ENCODE measurements at places on chromosomes 12 and 14. TPM values are rescaled to one million over a fixed set of nuclear protein-coding genes. Genes with fewer than 3 reads are reported as not detected.

Gene CLEC12A
- not detected for polyA plus RNA-seq

Gene CCDC38
- polyA plus RNA-seq: not detected

Gene MIP
- not detected for polyA plus RNA-seq

Gene TPH2
- 0.04 TPM for polyA plus RNA-seq

Gene LYZ
- not detected for polyA plus RNA-seq

DNA sequence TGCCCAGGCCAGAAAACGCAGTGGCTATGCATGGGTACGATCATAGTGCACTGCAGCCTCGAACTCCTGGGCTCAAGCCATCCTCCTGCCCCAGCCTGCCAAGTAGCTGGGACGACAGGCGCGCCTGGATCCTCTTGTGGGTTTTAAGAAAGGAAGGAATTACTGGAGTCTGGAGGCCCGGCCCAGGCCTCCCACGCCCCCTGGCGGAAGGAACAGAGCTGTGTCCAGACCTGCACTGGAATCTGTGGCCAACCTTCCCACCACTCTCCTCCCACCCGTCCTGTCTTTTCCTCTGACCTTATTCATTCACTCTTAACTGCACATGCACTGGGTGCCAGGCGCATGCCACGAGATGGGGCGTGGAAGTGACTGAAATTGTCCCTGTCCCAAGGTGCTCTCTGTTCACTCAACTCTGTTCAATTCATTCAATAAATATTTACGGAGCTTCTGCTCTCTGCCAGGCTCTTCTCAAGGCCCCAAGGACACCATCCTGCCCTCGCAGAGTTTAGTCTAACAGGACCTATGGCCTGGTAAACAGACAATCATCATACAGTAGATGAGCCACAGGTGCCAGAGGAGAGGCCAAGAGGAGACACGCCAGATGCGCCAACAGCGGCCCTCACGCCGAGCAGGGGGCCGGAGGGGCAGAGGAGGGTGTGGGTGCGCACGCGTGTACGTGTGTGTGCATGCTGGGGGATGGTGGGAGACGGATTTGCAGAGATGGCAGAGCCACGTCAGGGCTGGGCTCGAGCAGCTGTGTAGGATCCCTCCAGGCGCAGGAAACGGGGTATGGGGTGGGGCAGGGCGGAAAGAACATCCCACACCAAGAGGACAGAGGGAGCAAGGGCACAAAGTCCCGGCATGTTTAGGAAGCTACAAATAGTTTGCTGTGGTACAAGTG lies 13.7 kb upstream of the TMEM106C start:
- DNase-seq: peak; percentile 55

GRCh38 chr14:33933386-33933933 lies 17.4 kb downstream of the EGLN3 start:
- no peak for DNase-seq

GRCh38 chr12:98385641-98386040 lies 129.7 kb upstream of the TMPO start:
- no peak for DNase-seq

DNA sequence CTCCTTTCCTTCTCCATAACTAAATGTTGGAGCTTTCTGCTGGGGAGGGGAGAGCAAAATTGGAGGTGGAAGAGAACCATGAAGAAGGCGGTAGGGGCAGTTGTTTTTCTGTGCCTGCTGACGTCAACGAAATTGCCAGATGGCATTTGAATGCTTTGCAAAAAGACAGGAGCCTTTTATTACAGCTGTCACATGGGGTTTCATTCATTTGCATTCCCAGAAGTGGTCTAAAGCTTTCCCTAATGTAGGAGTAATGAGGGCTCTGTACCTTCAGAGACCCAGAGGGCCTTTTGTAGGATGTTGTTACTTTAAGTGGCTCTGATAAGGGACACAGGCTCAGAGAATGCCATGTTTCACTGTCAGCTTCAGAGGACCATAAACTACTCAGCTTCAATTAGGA lies 107.1 kb upstream of the SLCO1C1 start:
- no peak for DNase-seq

DNA sequence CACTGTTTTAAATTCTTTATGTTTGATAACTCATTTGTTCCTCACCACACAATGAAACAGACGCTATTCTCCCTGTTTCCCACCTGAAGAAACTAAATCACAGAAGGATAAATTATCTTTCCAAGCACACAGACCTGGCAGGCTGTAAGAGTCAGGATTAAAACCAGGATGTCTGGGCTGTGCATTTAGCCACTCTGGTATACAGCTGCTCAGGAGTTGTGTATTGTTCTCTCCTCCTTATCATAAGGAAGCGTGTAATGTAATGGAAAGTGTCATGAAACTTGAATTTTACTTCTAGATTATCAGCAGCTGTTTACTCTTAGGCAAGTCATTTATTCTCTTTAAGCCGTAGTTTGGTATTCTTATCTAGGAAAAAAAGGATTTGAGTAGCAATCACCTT lies 154.8 kb upstream of the LRIG3 start:
- DNase-seq: no peak

All from AG04450 (cell line).